Fibroblast of skin of left quadriceps (primary cell): ENCODE measurements at places on chromosomes 5 and 9.

GRCh38 chr9:114687034-114687433 lies 5.0 kb upstream of the TEX48 start:
- DNase-seq = no peak

DNA sequence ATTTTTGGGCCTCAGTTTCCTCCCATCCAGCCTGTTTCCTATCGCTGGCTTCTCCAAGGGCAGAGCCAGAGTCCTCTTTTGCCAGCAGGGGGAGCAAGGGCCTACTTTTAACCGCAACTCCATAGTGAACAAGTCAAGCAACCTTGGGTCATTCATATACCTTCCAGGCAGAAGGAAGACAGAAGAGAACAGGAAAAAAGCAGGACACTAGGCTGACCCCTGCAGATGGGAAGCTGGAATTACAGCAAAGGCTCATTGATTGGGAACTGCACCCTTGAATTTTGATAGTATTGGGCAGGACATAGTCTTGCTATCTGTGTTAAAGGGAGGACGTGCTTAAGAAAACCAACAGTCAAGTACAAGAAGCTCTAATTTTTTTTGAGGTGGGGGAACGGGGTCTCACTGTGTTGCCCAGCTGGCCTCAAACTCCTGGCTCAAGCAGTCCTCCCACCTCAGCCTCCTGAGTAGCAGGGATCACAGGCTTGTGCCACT lies 30.1 kb downstream of the QRFP start:
- peak; percentile 78 for DNase-seq

DNA sequence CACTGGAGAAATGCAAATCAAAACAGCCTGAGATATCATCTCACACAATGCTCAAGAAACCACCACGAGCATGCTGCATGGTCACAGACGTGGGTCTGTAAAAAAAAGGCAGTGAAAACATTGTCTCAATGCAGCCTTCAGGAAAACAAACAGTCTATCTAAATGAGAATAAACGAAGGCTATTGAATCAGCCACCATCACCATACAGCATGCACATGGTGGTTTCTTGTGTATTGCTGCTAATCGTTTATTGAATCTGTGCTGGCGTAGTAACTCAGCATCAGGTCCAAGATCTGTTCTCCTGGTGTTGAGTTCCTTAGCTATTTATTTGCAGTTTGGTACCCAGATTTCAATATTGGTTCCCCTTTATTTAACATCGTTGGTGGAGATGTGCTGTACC lies 1115.0 kb downstream of the CDH18 start:
- DNase-seq = no peak

DNA sequence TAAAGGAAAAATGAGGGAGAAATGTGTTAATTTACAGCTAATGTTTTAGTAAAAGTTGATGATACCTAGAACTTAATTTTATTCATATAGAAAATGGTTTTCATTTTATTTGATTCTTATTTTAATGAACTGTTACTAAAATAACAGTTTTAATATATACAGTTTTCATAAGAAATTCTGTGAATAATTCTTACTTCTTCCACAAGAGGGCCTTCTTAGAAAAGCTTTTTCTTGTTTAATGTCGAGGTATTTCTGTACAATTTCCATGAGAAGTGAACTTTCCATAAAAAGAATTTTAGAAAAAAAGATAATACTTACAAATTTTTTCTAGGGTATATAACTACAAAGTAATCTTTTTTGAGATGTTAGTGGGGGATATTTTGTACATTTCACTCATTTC lies 73.9 kb downstream of the KLF9 start:
- peak; percentile 11 for DNase-seq

GRCh38 chr5:83441747-83442146 lies 29.8 kb upstream of the VCAN start:
- no peak for DNase-seq

- no peak for DNase-seq
Measured at GRCh38 chr5:171848006-171848405, 62.4 kb downstream of the SMIM23 start.

GRCh38 chr9:120513825-120514396 lies 66.1 kb downstream of the CDK5RAP2 start:
- DNase-seq = no peak

DNA sequence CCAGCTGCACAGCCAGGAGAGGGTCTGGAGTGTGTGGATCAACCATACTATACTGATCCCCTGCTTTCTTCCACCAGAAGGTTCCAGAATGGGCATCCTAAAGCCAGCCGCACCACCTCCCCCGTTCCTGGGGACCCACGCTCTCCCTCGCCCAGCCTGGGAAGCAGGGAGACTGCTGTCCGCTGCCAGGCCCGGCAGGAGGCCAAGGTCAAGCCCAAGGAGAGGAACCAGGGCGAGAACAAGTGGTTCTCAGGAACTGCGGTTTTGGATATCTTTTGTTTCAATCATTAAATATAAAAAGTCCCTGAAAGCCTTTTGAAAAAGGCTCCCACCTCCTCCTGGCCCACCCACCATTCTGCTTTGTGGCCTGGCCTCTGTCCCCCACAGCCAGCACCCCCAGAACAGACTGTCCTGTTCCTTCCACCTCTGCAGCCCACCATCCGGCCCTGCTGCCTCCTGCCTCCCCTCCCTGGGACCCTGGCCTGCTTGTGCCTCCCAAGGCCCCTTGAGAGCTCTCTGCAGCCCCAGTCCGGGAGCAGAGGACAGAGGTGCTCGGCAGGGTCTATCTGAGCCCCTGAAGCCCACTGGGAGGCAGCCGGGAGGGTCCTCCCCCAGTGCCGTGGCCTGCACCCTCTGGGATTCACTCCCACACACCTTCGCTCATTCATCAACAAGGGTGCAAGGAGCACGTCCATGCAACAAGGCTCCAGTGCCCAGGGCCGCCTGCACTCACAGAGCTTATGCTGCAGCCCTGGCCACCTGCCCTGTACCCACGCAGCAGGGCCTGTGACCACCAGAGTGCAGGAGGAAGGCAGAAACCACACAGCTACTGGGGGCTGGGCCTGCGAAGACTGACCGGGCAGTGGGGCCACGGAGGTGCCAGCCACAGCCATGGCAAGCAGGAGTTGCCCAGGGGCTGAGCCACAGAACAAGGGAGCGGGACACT lies 614 bp upstream of the LCN6 start:
- DNase-seq = no peak

DNA sequence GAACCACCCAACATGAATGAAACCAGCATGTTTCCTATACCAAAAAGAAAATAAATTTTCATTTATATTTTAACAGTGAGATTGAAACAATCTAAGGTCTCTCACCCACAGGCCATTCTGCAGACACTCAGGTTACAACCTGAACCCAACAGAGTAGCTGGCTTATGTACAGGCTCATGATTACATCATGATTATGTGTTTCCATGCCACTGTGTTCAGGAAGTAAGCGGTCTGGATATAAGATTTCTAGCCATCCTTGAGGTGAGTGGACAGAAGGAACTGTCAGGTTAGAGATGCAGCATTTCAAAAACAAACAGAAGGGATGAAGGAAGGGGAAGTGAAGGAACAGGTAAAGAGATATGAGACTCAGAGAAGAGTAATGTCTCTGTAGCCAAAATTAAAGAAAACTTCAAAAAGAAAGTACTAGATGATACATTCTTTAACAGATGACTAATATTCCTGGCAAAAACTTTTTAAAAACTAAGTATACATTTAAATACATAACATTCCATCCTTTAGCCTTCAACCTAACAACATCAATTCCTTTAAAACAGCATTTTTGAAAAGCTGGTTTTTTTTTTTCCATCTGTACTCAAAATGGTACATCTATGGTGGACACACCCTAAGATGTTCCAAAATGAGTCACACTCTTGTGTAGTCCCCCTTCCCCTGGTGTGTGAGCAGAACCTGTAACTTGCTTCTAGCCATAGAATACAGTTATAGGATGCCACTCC lies 119.8 kb downstream of the LPAR1 start:
- peak; percentile 61 for DNase-seq
